Stimulated activated naive CD4-positive, alpha-beta T cell treated with Interleukin-2 at 50 U/mL for 16 hours (primary cell): ENCODE measurements at places on chromosomes 16 and 17.

- no peak for DNase-seq
Observed at GRCh38 chr17:52606098-52606497, 447.6 kb upstream of the CA10 start.

GRCh38 chr16:14523632-14524031, 106.4 kb downstream of the PARN start:
- DNase-seq: no peak

DNA sequence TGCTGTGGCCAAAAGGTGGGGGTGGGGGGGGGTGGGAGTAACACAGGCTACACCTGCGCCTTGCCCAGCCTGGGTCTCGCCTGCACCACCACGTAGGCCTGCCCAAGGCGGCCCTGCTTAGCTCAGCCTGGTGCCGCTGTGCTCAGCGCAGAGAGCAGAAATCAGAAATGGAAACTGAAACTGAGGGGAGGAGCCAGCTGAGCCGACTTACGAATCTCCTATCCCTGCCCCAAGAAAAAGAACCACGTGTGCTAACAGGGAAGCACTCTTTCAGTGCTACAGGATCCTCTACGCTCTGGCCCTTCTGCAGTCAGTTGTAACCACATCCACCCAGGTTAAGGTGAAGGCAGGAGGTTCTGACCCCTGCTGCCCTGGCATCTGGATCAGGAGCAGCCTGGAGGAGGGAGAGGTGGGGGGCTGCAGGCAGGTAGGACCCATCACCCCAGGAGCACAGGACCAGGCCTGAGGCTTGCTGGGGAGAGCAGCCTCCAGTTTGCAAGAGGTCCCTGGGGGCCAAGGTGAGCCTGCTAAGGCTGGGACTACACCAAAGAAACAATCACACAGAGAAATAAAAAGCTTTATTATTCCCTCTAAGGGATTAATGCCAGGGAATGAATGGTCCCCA, at the start of gene DHX58:
Gene DHX58 (minus strand): TSS at position 163 of the 625 bp plus-strand sequence. CDS start 822 bp downstream, outside the sequence.
- peak; percentile 71 for DNase-seq

- DNase-seq: no peak
Observed at GRCh38 chr16:81310045-81310644, 4.6 kb upstream of the GAN start.

- no peak for DNase-seq
Observed at GRCh38 chr16:86665319-86665675, 86.9 kb downstream of the FOXL1 start.

- DNase-seq: no peak
Observed at GRCh38 chr17:73003487-73003886, 89.0 kb downstream of the SLC39A11 start.

GRCh38 chr16:58422809-58423208, 30.5 kb downstream of the GINS3 start:
- DNase-seq: no peak

- no peak for DNase-seq
Observed at GRCh38 chr16:87993901-87994300, 42.7 kb downstream of the BANP start.

DNA sequence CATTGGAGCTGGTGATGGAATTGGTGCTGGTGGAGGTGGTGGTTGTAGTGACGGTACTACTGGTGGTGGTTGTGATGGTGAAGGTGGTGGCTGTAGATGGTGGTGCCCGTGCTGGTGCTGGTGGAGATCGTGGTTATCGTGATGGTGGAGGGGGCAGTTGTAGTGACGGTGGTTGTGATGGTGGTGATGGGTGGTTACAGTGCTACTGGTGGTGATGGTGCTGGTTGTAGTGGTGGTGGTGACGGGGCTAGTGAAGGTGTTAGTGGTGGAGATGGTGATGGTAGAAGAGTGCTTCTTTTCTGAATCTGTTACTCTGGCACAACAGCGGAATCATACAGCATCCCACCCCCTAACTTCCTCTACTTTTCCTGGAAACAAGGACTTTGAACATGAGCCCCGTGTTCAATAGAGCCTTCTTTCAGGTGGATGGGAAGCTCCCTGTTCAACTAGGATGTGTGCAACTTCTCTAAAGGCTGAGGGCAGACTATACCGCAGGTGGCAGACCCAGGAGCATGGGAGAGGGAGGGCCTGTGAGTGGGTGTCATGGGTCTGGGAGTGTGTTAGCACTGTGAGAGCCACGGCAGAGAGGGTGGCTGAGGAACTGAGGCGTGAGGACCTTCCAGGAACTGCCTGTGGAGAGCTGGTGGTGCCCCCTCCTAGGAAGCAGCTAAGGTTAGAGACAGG, 8.2 kb downstream of the TBX21 start:
- no peak for DNase-seq

- DNase-seq: peak; percentile 37
Observed at GRCh38 chr16:117379-118365, 20.8 kb downstream of the NPRL3 start.

DNA sequence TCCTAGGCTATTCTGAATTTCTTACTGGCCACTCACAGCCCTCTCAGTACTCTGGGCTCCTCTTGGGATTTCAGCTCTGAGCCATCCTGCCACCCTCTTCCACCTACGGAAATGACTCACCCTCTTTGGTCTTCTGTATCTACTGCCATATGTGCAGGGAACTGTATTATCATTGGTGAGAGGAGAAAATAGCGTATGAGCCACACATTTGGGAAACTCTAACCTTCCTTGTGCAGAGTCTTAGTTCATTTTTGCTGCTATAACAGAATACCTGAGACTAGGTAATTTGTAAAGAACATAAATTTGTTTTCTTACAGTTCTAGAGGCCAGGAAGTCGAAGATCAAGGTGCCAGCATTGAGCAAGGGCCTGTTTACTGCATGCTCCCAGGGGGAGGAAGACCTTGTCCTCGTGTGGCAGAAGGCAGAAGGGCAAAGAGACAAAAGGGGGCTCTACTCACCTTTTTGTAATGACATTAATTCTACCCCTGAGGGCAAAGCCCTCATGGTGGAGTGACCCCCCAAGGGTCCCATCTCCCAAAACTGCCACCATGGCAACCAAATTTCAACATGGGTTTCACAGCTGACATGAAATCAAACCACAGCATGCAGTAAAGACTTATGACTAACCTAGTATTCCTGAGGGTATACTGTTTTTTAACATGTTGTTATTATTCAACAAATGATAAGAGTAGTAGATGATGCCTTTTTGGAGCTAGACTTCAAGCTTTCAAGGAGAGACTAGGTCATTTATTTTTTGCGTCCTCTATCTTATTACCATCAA, 191.8 kb downstream of the PRKCA start:
- DNase-seq: no peak

DNA sequence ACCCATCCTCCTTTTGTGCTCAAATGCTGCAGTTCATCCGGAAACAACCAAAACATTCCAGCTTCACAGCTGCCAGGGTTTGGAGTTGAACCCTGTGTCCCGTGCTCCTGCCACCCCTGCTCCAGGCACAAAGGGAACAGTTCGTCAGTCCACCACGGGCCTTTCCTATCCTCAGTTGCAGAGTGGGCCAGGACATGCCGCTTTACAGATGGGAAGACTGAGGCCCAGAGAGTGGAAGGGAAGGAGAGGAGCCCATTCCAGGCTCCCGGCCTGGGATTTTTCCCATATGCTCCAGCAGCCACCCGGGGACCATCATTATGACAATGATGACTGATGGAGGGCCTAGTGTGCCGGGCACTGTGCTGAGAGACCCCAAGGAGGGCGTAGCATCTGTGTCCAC, 27.6 kb downstream of the RAI1 start:
- DNase-seq: no peak

GRCh38 chr17:64736804-64737492, 74.8 kb upstream of the SMURF2 start:
- DNase-seq: peak; percentile 16

- DNase-seq: peak; percentile 25
Observed at GRCh38 chr16:3654249-3654991, at the start of gene DNASE1. TSS of gene DNASE1 (plus strand) at chr16:3654691. CDS start at chr16:3655374, 683 bp downstream.

GRCh38 chr17:78689029-78689428, 93.0 kb downstream of the CYTH1 start:
- no peak for DNase-seq

DNA sequence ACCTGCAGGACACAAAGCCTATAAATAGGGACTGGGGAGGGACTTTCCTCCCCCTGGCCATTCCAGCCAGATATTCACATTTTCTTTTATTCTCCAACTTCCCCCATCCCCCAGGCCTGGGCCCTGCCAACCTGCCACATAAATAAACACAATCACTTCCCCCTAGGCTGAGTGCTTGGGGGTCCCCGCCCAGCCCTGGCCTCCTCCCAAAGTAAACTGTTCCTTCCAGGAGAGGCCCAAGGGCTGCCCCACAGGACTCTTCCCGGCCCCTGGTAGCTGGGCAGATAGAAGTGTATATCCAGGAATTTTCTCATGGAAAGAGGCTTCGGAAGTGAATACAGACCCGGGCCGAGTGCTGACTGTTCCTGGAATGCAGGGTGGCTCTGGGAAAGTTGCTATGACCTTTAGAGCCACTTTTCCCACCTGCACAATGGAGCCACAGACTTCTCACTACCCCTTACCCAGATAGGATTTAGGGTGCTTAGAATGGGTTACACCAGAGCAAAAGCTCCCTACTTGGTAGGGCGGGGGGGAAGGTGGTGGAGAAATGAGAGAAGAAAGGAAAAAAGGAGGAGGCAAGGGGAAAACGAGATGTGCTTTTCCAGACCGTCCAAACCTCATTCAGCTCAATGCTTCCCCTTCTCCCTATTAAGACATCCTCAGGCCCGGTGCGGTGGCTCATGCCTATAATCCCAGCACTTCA, 8.5 kb downstream of the CSF3 start:
- DNase-seq: no peak

DNA sequence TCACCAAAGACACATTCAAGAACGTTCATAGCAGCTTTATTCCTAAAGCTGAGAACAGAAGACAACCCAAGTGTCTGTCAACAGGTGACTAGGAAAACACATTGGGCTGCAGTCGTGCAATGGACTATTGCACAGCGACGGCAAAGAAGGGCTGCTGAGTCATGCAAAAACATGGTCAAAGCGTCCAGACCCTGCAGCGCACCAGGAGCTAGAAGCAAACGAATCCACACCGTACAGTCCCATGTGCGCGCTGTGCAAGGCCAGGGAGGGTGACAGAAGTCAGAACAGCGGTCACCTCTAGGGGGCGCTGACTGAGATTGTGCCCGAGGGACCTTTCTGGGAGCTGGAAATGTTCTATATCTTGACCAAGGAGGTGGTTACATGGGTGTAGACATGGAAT, 266.4 kb downstream of the MAF start:
- DNase-seq: no peak

GRCh38 chr16:67384778-67385510, 8.4 kb downstream of the TPPP3 start:
- no peak for DNase-seq

GRCh38 chr17:17231621-17232302, 5.2 kb downstream of the FLCN start:
- DNase-seq: no peak

DNA sequence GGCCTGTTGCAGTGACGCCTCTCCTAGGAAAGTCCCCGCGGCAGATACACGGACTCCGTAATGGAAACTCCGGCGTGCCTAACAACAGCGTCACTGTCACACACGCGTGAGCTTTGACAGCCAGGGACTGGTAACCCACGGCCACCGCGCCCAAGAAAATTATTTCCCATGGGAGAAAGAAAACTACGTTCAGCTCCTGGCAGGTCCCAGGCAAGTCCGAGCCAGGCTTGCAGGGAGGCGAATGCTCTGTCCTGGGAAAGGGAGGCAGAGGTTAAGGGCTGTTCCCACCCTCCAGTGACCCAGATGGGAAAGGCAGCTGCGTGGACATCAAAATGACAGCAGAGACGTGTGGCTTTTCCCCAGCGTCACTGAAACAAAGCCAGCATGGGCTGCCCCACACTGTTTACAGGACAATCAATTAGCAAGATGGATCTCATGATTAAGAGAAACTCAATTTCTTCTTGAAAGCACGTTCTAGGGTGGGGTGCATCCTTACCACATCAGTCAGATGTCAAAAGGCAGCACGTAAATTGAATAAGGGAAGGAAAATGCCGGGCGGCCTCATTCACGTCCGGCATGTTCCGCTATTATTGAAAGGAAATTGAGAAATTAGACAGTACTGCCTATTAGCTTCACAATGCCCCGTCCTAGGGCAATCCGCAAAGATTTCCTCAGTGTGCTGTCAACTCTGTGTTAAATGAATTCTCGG, 82.5 kb downstream of the NXN start:
- no peak for DNase-seq

- DNase-seq: no peak
Observed at GRCh38 chr17:21510686-21511362, 134.7 kb downstream of the KCNJ12 start.

- DNase-seq: no peak
Observed at GRCh38 chr16:49972961-49973360, 52.1 kb upstream of the CNEP1R1 start.

- no peak for DNase-seq
Observed at GRCh38 chr16:49620158-49620868, 235.6 kb downstream of the ZNF423 start.

DNA sequence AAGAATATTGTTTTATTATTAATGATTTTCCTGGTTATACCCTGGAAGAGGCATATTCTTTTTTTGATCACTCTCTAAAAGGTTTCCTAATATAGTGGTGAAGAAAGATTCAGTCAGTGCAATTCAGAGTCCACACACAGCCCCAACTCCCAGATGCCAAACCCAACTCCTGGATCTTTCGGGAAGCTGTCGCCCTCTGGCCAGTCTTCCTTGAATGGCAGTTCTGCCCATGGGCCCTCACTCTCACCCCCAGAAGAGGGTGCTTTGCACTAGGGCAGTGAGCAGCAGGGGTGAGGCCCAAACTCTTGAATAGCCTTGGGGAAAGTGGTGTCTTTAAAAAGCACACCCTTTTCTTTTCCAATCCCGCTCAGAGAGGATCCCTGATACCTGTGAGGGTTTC, 11.0 kb downstream of the KRT32 start:
- no peak for DNase-seq

- DNase-seq: no peak
Observed at GRCh38 chr16:26281381-26282110, 589.8 kb downstream of the HS3ST4 start.

DNA sequence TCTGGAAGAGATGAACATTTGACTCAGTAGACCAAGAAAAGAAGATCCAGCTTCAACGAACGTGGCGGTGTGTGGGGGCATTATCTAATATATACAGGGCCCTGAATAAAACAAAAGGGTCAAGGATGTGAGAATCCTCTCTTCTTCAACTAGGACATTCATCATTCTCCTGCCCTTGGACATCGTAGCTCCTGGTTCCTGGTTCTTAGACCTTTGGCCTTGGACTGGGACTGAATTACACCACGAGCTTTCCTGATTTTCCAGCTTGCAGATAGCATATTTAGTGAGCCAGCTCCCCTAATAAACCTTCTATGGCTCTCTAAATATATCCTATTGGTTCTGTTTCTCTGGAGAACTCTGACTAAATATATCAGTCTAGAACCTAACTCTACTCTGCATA, 29.5 kb upstream of the HELZ start:
- DNase-seq: no peak

GRCh38 chr17:55699181-55699860, 23.3 kb downstream of the TMEM100 start:
- no peak for DNase-seq

DNA sequence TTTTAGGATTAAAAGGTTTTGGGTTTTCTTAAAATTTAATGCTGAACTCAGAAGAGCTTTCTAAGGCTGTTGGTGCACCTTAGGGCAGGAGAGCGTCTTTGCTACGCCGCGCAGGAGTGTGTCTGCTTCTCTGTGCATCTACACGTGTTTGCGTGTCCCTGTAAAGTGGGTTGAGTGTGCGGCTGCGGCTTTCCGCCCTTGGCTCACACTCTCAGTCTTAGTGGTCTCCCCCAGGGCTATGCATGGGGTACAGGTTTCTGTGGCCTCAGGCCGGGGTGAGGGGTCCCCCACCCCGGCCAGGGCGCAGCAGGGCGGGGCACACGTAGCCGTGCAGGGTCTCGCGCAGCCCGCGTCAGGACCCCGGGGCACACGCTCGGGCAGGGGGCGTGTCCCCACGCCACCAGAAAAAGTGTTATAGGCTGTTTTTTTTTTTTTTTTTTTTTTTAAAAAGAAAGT, 727 bp upstream of the TENT4B start:
- peak; percentile 70 for DNase-seq
